ENCODE measurements at places on chromosomes 2 and 18.

- no peak for DNase-seq
These were observed 213.8 kb upstream of the FBXO11 start for GRCh38 chr2:48120112-48120511.

- DNase-seq = no peak
These were observed 740 bp downstream of the CHMP3 start for GRCh38 chr2:86562485-86562921.

DNA sequence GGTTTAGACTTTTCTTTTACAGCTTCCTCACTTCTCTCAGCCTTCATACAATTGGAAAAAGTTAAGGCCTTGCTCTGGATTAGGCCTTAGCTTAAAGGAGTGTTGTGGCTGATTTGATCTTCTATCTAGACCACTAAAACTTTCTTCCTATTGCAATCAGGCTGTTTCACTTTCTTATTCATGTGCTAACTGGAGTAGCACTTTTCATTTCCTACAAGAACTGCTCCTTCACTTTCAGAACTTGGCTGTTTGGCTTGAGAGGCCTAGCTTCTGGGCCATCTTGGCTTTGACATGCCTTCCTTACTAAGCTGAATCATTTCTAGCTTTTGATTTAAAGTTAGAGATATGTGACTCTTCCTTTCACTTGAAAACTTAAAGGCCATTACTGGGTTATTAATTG, 114.3 kb downstream of the ARHGEF4 start:
- no peak for DNase-seq

GRCh38 chr18:50658601-50659000, 98.7 kb downstream of the MAPK4 start:
- DNase-seq = no peak

GRCh38 chr18:22200611-22201225, 31.3 kb downstream of the GATA6 start:
- no peak for DNase-seq

GRCh38 chr2:190860985-190861680, 19.5 kb upstream of the GLS start:
- DNase-seq = no peak

DNA sequence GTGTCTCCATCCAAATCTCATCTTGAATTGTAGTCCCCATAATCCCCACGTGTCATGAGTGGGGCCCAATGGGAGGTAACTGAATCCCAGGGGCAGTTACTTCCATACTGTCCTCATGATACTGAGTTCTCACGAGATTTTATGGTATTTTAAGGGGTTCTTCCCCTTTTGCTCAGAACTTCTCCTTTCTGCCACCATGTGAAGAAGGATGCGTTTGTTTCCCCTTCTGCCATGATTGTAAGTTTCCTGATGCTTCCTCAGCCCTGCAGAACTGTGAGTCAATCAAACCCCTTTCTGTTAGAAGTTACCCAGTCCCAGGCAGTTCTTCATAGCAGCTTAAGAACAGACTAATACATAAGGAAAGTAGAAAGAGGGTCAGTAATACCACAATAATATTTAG, 480.4 kb downstream of the KCNJ3 start:
- no peak for DNase-seq

- DNase-seq = no peak
These were observed 439.7 kb upstream of the FANCL start for GRCh38 chr2:58680755-58681310.

DNA sequence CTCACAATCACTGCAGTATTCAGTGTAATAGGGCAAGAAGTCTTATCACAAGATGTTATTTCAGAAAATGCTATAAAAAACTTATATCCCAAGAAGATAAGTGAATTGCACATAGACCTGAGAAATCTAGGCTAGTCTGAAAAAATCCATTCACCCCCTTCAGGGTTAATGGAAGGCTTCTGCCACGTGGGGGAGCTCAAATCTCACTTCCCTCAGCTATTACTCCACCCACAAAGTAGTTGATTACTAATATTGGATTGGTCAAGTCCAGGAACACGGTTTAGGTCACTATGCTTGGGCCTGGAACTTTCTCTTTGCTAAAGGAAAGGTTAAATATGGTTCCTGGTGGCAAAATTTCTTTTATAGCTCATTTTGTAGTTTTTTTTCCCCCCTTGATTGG, 51.2 kb upstream of the ADAM23 start:
- DNase-seq = peak; percentile 9

GRCh38 chr2:207921606-207922005, 103.7 kb downstream of the PLEKHM3 start:
- no peak for DNase-seq

DNA sequence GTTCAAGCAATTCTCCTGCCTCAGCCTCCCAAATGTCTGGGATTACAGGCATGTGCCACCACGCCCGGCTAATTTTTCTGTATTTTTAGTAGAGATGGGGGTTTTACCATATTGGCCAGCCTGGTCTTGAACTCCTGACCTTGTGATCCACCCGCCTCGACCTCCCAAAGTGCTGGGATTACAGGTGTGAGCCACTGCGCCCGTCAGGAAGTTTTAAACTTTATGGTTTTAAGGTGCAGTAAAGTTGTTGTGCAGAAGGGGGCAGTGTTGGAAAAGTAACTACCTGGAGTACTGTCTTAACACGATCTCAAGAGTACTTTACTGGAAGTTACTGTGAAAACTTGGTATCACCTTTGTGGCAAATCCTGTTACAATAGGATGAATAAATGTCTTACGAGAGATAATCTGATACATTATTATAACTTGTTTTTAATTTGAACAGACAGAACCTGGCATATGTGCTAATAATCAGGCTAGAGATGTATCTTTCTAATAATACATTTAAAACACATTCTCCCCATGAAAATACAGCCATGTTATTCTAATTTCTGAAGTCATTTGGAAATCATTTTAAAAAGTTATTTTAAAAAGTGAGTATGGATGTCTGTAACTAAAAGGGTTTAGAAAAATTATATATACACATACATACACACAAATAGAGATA, 10.8 kb downstream of the SPDYA start:
- peak; percentile 63 for DNase-seq

DNA sequence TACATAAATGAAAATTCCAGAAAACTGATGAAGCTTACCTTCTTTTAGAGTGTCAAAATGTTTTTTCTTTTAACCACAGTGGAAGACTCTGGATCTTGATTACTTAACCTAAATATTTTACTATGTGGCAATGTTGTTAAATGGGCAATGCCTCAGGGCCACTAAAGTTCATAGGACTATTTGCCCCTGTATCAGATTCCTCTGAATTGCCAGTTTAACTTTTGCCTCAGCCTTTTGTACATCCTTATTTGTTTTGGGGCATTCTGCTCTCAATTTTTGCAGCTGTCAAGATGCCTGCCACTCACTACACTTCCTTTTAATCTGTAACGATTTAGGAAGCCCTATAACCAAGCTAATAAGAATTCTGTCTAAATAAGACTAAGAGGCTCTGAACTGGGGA, 31.7 kb upstream of the SERTAD2 start:
- no peak for DNase-seq

DNA sequence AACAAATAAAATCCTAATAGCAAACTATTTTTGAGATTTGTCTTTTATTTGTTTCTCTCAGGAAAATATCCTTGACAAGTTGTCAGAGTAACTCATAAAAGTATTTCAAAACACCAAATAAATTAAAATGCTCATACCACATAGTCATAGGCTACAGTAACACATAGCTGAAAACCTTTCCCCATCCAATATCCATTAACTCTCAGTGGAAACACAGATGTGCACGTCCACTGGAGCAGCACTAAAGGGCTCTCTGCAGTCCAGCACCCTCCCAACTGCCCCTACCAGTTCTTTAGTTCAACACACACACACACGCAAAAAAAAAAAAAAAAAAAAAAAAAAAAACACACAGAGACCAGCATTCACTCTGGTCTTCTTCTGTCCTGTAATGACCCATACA, 879 bp upstream of the XDH start:
- no peak for DNase-seq

GRCh38 chr18:36402765-36403396, 105.4 kb downstream of the FHOD3 start:
- DNase-seq = no peak

DNA sequence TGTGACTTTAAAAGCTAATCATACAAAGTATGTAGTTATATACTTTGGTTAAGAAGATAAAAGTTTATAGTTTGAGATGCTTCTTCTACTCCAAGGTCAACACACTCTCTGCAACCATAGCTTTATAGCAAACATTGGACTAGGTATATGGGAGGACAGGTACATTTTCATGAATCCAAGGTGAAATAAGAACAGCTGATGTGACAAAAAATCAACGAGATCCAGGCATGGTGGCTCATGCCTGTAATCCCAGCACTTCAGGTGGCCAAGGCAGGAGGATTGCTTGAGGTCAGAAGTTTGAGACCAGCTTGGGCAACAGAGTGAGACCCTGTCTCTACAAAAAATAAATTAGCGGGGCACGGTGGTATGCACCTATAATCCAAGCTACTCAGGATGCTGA, 163.3 kb upstream of the VWC2L start:
- no peak for DNase-seq

- no peak for DNase-seq
These were observed 51.3 kb upstream of the RND3 start for GRCh38 chr2:150538651-150539201.

GRCh38 chr2:100012561-100012960, 129.8 kb downstream of the AFF3 start:
- DNase-seq = no peak

DNA sequence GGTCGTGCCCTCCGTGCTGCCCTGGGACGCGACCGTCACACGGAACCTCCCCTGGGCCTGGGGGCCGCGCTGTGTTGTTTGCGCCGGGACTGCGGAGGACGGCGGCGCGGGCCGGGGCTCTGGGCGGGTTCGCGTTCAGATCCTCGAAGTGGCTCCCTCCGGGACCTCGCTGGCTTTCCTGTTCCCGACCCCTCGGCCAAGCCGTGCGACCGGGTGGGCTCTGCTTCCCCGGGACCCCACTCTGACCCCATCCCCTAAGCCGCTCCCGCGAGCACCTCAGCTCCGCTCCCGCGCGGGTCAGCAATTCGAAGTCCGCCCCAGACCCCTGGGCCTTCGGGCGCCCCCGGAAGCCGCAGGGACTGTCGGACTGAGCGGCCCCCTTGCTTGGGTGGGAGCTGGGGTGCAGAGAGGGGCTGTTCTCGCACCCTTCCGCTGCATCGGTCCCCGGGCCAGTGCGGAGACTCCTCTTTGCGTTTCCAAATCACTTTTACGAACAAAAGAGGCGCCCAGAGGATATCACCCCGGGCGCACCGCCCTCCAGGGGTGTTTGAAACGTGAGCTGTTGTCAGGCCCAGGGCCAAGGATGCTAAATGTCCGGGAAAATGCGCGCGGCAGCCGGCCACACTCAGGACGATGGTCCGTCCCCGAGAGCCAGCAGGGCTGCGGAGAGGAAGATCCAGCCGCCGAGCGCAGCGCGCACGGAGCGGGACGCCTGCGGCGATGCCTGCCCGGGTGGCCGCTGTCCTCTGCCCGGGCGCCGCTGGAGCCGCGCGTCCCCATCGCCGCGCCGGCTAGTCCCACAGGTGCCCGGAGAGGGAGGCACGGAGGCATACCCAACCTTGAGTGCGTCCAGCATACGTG, 73.5 kb downstream of the ZCCHC2 start:
- DNase-seq = peak; percentile 59

GRCh38 chr2:162166745-162167144, 14.7 kb upstream of the GCG start:
- DNase-seq = no peak
